ENCODE measurements at places on chromosomes 7 and 10.

DNA sequence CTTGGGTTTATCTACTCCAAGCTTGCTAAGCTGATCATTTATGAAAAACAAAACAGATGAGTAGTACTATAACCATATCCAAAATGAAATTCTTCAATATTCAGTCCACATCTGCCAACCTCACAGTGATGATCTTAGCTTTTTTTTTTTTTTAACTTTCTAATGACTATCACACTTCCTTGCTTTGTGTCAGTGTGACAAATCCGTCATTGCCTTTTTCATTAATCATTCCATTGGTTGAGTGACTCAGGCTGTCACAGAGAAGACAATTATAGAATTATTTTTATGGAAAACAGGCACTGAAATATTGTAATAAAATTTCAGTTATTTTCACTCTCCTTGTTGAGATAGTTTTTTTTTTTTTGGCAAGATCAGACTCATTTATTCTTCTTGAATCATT lies 70.7 kb downstream of the CPVL start:
- DNase-seq: no peak

DNA sequence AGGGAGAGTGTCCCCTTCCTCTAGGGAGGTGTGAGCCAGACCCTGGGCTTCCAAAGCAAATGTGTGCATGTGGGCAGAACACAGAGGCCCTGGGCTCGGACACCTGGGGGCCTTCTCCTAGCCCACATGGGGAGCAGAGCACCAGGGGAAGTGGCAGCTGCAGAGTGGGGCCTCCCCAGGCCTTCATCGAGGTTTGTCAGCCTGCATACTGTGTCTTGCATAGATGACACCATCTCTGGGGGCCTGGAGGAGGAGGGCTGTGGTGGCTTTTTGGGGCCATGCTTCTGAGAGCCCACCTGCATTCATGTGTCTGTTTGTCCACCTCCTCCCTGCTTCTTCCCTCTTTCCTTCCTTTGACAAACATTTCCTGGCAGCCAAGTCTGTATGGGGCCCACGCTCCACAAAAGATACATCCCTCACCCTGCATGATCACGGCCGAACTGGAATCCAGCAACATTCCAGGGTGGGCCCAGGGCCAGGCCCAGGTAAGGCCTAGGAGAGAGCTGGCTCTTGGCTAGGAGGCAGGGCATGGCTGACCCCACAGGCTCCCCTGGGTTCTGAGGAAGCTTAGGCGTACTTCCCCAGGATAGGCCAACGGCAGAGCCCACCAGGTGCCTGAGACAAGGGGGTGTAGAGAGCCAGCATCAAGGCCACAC lies 79.2 kb downstream of the ZMIZ1 start:
- DNase-seq: no peak

- DNase-seq: no peak
Observed at GRCh38 chr10:83680470-83680891, 458.8 kb upstream of the GHITM start.

DNA sequence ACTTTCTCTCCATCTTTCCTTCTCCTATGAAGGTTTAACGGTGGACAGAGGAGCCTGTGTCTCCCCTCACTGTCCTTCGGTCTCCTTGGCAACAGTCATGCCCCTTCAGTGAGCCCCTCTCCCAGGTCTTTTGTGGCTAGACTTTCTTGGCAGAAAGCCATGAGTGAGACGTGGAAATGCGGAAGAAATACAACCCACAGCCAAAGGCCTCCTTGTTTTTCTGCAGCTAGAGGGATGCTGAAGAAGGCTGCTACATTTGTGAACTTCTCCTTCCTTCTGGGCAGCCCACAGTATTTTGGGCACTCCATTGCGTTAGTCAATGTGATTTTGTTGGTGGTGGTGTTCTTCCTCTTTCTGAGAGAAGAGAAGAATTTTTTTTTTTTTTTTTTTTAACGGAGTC lies 333.7 kb upstream of the PODXL start:
- no peak for DNase-seq

GRCh38 chr7:29167721-29168120 lies 21.4 kb upstream of the CPVL start:
- no peak for DNase-seq

DNA sequence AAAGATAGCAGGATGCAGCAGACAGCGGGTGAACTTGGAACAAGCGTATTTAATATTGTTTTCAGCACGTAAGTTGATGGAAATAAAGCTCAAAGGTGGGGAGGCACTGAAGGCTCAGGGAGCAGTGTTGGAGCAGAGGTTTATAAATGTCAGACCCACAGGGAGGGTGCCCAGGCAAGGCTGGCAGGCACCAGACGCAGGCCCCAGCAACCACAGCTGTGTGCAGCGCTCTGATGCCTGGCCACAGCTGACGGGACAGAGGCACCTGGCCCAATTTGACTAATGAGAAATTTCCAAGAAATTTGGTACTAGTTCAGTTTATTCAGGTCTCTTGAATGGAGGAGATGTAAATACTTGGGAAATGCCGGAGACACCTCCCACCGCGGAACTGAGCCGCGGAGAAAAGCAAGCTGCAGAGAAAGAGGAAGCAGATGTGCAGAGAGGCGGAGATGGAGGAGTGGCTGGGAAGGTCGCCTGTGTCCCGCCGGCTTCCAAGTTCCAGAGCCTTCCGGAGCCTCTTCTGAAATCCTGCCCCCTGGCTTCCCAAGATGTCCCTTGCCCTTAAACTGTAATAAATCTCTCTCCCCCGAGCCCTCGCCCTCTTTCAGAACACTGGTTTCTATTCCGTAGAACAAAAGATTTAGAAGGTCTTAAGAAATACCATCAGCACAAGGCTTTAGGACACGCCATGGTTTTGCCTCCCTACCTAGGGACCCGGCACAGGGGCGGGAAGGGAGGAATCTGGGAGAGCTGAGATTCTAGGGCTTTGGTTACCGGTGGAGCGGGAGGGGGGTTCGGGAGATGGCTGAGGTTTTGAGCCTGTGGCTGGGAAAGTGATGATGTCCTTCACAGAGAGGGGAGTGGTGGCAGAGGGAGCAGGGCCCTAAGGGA lies 38.4 kb upstream of the PLXNA4 start:
- peak; percentile 75 for DNase-seq

- DNase-seq: no peak
Observed at GRCh38 chr10:90326498-90327267, 531.2 kb downstream of the HTR7 start.

DNA sequence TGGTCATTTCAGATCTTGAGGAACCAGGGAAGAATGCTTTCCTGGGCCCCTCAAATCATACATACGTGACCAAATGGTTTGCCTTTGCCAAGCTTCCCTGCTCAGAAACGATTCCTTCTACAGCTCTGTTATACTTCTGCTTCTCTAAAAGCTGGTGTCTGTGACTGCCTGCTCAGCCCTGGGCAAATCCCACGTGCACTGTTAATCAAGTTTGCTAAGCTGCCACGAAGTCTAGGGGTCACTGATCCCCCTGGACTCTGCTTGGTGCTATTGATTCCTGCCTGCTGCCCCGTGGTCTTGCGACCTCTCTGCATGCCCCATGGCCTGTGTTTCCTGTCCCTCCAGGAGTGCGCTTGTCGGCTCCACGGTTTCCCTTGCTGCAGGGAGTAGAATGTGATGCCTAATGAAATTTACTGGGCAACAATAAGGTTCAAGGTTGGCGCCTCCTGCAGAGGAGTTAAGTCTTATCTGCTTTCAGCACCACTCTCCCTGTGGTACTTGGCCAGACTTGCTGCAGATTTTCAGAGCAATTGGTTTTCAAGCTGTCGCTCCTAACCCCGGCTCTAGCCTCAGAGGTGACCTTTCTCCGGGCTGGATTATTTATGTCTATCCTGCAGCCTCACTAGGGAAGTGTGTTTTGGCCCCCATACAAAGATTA lies 201.6 kb upstream of the FZD8 start:
- DNase-seq: peak; percentile 44

- no peak for DNase-seq
Observed at GRCh38 chr7:5657901-5658300, 123.6 kb downstream of the RNF216 start.

DNA sequence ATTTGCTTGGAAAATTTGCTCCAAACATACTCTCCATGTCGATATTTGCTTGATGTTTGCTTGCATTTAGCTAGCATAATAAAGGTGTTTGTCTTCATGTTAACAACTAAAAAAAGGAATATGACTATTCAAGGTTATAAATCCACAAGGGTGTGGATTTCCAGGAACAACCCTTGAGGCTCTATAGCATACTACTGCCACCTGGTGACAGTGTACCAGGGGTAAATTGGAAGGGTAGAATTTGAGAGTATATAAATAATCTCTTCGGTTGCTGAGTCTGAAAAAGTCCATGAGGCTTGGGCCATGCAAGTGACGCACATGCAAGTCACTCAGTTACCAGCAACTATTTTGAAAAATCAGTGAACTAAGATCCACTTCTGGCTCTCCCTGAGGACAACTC lies 68.4 kb downstream of the SLIT1 start:
- DNase-seq: no peak

DNA sequence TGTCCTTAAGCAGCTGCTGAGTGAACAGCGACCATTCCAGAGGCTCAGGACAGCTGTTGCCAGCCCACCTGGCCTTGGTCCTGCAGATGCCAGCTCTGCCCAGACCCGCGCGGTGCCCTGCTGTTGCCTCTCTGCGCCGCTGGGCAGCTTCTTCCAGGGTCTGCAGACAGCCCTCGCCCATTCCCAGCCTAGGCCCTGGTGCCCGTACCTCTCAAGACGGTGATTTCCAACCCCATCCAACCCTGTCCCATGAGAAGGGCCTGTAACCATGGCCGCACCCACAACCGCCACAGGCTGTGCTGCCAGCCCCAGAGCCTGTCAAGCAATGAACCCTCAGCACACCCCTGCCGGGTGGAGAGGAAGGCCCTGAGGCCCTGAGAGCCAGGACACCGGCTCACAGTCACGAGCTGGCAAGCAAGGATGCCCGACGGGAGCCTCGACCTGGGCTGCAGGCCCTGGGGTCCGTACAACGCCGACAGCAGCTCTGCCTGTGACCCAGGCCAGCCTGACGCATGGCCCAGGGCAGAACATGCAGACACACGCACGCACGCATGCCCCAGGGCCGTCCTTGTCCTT lies 231.9 kb downstream of the MAD1L1 start:
- no peak for DNase-seq

DNA sequence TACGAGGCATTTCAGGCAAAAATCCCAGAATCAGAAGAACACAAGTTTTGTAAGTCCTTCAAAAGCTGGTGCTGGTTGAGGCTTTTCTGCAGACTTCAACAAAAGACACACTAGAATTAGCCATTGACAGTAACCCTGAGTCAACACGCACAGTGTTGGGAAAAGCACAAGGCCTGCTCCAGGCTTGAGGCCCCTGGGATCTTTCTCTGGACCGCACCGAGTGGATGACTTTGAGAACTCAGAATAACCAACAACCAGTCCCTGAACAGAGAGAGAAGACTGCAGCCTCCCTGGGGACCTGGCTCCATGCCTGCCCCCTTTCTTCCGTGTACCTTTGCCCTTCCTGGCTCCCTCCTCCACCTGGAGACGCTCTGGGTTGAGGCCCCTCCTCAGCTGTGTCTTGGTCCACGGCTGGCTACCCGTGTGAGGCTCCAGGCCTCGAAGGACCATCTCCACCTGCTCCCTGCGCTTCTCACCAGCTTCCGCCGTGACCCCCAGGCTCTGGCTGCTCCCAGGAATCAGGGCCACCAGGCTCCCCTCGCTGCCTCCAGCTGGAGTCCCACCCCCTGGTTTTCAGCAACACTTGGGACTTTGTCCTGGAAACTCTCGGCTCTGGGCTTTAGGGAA lies 28.4 kb downstream of the DIP2C start:
- DNase-seq: no peak

- DNase-seq: no peak
Observed at GRCh38 chr7:156754201-156754600, 113.6 kb downstream of the RNF32 start.

- peak; percentile 68 for DNase-seq
Observed at GRCh38 chr7:55128693-55129394, 110.0 kb downstream of the EGFR start.

GRCh38 chr7:141640239-141640840 lies 61.6 kb downstream of the DENND11 start:
- DNase-seq: no peak

DNA sequence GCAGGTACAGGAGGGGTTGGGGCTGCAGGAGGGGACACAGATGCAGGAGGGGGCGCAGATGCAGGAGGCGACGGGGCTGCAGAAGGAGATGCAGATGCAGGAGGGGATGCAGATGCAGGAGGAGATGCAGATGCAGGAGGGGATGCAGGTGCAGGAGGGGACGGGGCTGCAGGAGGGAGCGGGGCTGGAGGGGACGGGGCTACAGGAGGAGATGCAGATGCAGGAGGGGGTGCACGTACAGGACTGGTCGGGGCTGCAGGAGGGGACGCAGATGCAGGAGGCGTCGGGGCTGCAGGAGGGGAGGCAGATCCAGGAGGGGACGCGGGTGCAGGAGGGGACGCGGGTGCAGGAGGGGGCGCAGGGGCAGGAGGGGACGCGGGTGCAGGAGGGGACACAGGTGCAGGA lies 66.5 kb downstream of the VWA2 start:
- no peak for DNase-seq

DNA sequence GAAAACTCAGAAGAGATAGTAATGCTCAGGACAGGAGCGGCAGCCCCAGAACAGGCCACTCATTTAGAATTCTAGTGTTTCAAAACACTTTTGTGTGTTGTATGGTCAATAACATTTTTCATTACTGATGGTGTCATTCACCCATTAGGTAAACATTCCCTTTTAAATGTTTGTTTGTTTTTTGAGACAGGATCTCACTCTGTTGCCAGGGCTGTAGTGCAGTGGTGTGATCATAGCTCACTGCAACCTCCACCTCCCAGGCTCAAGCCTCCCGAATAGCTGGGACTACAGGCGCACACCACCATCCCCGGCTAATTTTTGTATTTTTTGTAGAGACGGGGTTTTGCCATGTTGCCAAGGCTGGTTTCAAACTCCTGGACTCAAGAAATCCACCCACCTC lies 65.9 kb upstream of the CAPZA2 start:
- no peak for DNase-seq

- DNase-seq: peak; percentile 8
Observed at GRCh38 chr10:124287791-124288190, 130.9 kb downstream of the OAT start.

DNA sequence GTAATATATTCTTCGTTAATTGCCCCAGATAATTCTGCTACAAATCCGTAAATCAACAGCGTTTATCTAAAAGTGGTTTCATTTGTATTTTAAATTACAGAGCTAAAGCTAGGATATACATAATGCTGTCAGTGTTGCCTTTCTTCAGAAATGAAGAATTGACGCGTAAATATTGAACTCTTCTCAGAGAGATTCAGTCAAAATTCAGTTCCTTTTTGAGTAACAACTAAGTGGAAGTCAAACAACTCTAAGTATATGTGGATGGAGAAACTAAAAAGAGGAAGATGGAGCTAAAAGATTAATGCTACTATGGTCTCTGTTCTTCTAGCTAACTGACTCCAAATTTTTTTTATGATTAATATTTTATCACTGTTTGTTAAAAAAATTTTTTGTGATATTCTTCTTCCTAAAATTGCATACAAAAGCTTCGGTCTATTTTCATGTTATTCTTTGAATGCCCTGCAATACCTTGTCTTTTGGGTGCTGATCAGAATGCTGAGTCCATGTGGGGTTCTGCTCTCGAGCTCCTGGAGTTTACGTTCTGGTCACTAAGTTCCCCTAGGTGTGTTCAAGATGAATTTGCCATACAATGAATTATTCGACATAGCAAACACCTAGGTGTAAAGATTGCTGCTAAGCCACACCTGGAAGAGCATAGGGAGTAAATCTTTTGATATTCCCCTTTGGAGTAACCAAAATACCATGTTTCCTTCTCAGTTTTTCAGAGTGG lies 20.7 kb downstream of the MDFIC start:
- no peak for DNase-seq
